HTR-8/SVneo (cell line): ENCODE measurements at places on chromosomes 6 and 20.

DNA sequence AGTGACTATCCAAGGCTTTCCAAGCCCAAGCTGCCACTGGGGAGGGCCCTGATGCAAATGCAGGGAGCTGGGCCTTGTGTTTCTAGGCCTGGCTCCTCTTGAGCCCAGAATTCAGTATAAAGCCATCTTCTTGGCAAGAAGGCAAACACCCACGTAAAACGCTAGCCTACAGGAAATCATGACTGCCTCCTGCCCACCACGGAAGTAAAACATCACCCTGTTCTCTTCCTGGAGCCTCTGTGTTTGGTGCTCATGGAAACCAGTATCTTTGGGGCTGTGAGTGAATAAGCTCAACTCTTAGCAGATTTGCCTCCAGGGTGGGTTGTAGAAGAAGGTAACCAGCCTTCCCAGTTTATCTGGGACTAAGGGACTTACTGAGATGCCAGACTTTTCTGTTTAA, 271.0 kb downstream of the ZNF217 start:
- no peak for DNase-seq

DNA sequence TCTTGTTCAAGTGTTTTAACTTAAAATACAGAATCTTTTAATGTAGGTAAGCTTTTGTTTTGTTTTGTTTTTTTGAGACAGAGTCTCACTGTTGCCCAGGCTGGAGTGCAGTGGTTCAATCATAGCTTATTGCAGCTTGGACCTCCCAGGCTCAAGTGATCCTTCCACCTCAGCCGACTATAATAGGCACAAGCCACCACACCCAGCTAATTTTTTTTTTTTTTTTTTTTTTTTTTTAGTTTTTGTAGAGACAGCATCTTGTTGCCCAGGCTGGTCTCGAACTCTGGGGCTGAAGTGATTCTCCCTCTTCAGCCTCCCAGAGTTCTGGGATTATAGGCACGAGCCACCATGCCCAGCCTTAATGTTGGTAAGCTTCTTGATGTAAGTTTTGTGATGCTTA, 3.3 kb downstream of the EFHC1 start:
- no peak for DNase-seq

GRCh38 chr6:69593706-69594105, 203.1 kb downstream of the LMBRD1 start:
- no peak for DNase-seq

DNA sequence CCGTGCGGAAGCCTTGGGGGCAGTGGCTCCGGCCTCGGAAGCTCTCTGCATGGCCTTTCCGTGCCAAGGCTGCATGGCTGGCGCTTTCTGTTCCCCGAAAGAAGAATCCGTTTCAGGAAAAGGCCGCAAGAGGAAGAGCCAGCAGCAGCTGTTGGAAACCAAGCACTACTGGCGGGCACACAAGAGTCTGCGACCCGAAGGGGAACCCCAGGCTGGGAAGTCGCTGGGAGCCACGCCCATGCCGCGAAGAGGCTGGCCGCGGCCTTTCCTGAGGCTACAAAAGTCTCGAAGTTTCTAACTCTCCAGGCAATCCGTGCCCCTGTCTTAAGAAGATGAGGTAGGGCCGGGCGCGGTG, at the start of gene CGAS:
Gene CGAS (minus strand): TSS at position 191 of the 355 bp plus-strand sequence. CDS start 116 bp downstream, at position 75.
- DNase-seq, result no peak

DNA sequence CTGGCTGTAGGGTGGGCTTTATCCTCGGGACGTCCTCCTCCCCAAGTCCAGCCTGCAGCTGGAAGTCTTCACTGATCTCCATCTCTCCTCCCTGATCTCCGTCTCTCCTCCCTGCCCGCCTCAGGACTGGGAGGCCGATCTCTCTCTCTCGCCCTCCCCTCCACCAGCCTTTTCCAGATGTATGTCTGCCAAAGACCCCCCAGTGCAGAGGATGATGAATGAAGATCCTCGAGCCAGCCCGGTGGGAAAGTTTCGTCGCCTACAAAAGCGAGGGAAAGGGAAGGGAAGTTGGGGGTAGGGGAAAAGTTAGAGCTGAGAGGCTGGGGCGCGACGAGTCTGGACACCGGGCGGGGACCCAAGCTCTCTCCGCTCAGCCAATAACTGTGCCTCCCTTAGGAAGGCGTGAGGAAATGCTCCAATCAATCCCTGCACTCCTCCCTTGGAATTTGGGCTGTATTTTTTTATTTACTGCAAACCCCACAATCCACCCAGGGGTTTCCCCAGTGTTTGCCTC, 595 bp upstream of the SRF start:
- DNase-seq, result peak; percentile 86

DNA sequence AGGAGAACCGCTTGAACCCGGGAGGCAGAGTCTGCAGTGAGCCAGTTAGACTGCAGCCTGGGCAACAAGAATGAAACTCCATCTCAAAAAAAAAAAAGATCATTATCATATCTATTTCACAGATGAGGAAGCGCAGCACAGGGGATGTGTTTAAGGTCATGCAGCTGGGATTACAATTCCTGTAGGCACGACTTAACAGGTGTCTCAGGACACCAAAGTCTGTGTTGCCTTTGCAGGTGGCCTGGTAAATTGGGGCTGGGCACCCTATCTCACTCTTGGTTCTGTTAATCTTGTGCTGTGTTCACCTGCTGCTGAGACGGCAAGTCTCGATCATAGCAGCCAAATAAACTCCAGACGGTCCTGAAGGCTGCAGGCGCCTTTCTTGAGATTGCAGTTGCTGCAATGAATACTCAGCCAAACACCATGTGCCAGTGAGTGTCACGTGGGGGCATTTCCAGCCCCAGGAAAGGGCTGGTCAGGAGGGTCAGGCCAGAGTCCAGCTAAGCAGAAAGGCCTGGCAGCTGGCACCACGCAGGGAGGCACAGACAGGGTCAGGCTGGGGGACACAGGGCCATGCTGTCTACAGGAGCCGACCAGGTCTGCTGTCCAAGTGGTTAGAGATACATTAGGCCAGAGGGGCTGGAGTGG, 55.8 kb downstream of the FGD2 start:
- DNase-seq, result no peak

GRCh38 chr6:43174263-43175112, 3.4 kb downstream of the SRF start:
- DNase-seq, result peak; percentile 99

GRCh38 chr6:47650553-47651432, 47.6 kb upstream of the ADGRF4 start:
- DNase-seq, result no peak

- peak; percentile 14 for DNase-seq
Measured at GRCh38 chr6:75882734-75883133, 133.7 kb downstream of the MYO6 start.
